ENCODE measurements at places on chromosomes 3 and 15. TPM values are rescaled to one million over a fixed set of nuclear protein-coding genes. Genes with fewer than 3 reads are reported as not detected.
A peak's percentile ranks its signal among the peaks of the same experiment; 100 is the strongest.

Gene CCR3
- not detected for total RNA-seq

GRCh38 chr3:150286390-150287147 lies 121.5 kb upstream of the TSC22D2 start:
- H3K4me1 ChIP-seq: no peaks in the 10 kb centered on the region
- no peaks in the 10 kb centered on the region for H3K36me3 ChIP-seq
- peak; percentile 9 for DNase-seq
- no peak overlapping the region for H3K27ac ChIP-seq
- H3K4me3 ChIP-seq: no peak overlapping the region
- peaks cover 14% of the 10 kb centered on the region for H3K27me3 ChIP-seq

DNA sequence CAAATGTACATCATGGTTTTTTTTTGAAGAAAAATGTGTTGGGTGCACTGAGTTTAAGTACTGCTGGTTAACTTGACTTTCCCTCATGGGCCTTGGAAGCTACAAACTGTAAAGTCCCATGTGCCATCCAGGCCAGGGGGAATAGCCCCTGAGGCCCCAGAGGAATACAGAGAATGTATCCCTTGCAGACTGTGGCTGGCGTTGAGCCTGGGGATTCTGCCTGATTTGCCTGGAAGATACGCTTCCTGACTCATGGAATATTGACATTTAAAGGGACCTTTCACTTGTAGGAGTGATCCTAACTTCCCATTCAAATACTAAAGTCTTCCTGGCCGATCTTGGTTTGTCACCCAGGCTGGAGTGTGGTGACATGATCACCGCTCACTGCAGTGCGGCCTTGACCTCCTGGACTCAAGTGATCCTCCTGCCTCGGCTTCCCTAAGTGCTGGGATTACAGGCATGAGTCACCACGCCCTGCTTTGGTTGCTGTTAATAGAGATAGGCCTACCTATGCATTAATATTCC lies 42.0 kb downstream of the ADAMTSL3 start:
- H3K4me3 ChIP-seq: no peak overlapping the region
- peaks cover 3% of the 10 kb centered on the region for H3K27me3 ChIP-seq
- DNase-seq: no peak
- no peaks in the 10 kb centered on the region for H3K4me1 ChIP-seq

DNA sequence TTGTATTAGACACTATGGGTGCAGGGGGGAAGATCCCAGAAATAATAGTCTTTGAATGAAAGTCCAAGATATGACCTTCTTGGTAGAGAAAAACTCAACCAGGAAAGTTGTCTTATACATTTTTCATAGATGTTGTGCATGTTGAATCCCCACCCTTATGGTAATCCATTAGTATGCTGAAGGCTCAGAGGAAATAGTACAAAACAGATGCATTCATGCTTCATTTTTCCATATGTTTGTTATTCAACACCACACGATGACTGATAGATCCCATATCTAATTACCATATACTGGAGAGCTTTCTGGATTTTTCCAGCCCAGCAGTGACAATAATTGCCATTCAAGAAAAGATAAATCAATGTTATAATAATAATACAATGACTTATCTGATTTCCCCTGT lies 487.4 kb downstream of the FGF12 start:
- no peak overlapping the region for H3K4me3 ChIP-seq
- no peaks in the 10 kb centered on the region for H3K4me1 ChIP-seq
- H3K36me3 ChIP-seq: no peaks in the 10 kb centered on the region
- H3K27ac ChIP-seq: no peak overlapping the region
- no peak for DNase-seq

Gene WDR93
- not detected for total RNA-seq
